ENCODE measurements at places on chromosomes 12 and 14. TPM values are rescaled to one million over a fixed set of nuclear protein-coding genes. Genes with fewer than 3 reads are reported as not detected.

SLC17A8 gene
- 0.13 TPM for total RNA-seq

LGR5 gene
- 0.39 TPM for total RNA-seq

TMPRSS12 gene
- not detected for total RNA-seq

LIN7A gene
- total RNA-seq = 9.9 TPM

SLC24A4 gene
- total RNA-seq = 1.1 TPM

DPPA3 gene
- not detected for total RNA-seq

All from left lung (tissue), 14 donors.